ENCODE measurements at places on chromosomes 5 and 9.

GRCh38 chr5:59358005-59358861 is 535.3 kb downstream of the PDE4D start:
- DNase-seq, result no peak

DNA sequence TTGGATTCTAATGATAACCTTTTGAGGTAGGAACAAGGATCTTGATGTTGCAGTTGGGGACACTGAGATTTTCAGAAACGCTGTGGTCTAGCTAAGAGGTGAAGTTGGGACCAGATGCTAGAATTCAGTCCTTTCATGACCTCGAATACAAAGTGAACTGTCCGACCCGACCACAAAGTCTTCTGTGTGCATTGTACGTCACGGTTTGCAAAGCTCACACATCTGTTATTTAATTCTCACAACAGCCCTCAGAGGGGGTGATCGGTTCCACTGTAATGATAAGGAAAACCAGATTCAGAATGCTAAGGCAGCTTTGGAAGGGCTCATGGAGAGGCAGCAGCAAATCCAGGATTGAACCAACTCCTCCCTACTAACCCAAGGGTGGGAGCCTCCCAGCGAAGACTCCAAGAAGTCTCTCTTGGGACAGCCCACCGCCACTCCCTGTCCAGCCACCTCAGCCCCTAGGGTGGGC is 16.6 kb upstream of the KIF12 start:
- no peak for DNase-seq

DNA sequence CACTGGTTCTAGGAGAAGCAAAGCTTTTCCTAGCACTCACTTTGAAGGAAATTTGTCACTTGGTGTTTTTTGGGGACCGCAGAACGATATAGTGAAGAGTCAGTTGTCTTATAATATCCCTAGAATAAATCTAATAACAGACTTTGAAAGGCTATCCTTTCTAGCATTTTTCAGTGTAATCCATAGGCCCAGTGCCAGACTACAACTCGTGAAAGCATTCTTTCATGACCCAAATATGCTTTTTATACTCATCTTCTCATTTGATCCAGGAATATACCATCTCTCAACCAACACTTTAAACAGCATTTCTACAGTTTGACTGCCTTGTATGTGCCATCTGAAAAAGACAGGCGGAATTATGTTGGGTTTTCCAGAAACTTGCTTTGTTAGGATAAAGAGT is 104.0 kb downstream of the ERCC6L2 start:
- no peak for DNase-seq

GRCh38 chr9:93721417-93721965 is 145.1 kb downstream of the PHF2 start:
- no peak for DNase-seq

DNA sequence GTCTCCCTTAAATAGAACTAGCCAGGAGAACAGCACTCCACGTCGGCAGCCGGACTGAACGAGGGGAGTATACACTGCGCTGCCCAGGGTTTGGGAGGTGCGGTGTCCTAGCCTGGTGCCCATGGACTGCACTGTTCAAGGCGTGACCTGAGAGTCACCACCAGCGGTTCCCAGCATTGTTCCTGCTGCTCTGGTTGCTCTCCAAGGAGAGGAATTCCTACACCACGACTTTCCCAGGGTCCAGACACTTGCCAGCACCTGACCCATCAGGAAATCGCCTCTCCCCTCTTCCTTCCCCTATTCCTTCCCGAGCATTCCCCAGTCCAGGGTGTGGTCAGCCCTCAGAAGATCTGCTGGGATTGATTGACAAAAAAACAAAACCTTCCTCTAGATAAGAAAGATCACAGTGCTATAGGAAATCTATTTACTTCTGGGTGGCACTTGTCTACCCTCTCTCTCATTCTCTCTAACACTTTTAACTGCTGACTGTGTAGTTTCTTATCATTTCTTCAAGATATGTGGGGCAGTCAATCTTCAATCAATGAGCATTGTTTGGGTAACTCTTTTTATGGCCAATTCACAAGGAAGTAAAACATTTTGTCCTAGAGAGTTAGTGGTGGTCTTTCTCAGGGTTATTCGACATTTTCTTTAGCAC is 297.8 kb upstream of the ACTBL2 start:
- DNase-seq, result no peak

GRCh38 chr9:98022447-98022846 is 34.1 kb upstream of the NANS start:
- no peak for DNase-seq

DNA sequence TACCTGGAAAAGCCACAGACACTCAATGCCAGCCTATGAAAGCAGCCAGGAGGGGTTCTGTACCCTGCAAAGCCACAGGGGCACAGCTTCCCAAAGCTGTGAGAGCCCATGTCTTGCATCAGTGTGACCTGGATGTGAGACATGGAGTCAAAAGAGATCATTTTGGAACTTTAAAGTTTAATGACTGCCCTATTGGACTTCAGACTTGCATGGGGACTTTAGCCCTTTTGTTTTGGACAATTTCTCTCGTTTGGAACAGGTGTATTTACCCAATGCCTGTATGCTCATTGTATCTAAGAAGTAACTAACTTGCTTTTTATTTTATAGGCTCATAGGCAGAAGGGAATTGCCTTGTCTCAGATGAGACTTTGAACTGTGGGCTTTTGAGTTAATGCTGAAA is 244.9 kb upstream of the TYRP1 start:
- DNase-seq, result no peak

- no peak for DNase-seq
Measured at GRCh38 chr5:157172403-157172802, 6.3 kb upstream of the GARIN3 start.

DNA sequence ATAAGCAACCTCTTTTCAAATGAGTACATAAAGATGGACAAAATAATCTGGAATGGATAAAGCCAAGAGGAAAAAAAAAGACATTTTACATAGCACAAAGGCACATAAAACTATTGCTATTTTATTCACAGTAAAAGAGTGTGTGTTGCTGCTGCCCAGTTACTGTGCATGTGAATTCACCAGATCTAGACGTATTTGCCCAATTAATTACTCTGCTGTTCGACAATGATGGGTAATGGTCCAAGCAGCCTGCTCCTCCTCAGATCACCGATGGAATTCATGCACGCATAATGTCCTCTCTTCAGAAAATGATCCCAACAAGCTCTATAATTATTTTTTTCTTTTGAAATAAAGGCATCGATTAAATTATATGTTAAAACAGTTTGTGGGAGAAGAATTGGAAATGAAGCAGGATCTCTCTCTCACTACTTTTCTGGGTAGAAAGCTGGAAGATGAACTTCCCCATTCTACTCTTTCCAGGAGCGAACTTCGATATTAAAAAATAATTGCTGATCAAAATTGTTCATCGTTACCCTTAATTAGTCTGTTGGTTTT is 357.4 kb upstream of the CCNH start:
- DNase-seq, result no peak

DNA sequence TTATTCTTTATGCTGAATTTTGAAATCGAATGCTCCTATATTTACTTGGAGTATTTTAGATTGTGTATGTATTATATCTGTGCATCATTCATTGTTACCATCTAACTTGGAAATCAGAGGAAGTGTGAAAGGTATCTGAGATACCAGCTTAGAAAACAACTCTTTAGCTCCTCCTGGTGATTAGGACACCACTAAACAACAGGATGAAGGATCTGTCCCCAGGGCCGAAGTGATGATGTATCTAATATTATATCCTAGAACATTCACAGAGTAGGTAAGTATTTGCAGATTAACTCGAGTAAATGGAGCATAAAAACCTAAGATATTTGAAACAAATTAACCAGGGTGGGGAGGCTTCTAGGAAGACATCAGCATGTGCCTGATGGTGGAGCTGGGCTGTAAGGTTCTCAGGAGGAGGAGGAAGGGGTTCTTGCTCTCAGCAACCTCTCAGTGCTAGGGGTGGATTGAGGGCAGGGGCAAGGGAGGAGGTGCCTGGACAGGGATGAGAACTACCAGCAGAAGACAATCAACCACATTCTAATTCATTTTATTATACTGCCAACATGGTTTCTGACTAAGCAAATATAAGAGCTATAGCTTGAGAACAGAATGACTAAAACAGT is 2.6 kb upstream of the NFIL3 start:
- DNase-seq, result no peak

- no peak for DNase-seq
Measured at GRCh38 chr5:143177263-143177983, 226.1 kb downstream of the NR3C1 start.

DNA sequence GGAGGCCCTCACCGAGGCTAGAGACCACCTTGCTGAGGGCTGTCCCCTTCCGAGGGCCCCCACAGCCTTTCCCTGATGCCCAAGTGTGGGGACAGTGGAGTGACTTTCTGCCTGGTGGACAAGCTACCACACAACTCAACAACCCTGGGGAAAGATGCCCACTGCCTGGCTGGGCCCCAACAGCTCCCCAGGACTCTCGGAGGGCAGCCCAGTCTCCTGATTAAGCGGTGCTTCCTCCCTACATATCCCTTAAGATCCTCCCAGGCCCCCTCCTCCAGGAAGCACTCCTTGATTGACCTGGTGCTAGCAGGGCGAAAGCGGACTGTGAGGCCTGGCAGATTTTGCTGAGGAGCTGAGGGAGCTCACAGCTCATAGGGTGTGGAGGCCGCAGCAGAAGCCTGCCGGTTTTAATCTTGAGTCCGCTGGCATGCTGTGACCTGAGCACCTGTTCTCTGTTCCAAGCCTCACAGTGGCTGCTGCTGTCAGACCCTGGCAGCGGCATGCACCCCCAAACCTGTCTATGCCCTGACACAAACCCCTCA is 2.2 kb downstream of the NSMF start:
- DNase-seq, result no peak

DNA sequence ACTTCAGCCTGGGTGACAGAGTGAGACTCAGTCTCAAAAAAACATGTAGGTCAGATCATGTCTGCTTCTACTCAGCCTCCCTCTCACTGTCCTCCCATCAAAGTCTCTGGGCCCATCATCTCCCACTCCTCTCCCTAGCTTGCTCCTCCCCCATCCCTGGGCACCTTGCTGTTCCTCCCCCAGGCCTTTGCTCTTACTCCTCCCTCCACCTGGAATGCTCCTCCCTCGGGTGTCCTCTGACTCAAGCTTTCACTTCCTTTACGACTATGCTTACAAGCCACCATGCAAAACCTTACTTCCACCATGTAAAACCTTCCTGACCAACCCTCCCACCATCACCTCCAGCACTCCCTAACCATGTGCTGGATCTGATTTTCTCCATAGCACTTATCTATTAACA is 51.5 kb downstream of the MTMR12 start:
- no peak for DNase-seq

DNA sequence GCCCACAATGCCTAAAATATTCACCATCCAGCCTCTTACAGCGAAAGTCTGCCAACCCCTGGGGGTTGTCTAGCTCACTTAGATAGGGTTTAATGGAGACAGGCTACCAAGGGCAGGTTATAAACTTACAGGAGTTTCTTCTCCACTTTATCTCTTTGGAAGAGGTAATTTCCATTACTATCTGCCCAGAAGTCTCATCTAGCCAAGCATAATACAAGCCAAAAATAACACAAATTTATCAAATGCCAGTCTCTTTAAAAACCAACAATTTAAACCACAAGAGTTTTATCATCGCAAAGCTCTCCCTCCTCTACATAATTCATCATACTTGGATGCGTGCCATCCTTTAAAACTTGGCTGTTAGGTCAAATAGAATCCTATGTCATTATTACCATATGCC is 6.2 kb downstream of the RBM22 start:
- no peak for DNase-seq

- no peak for DNase-seq
Measured at GRCh38 chr9:117744856-117745389, 40.7 kb downstream of the TLR4 start.

Data from activated T-helper 1 cell treated with anti-CD3 and anti-CD28 coated beads, Interleukin-2, amount 50 U/mL, for 16 hours (primary cell).